AG04450 (cell line): ENCODE measurements at places on chromosomes 16 and 17.

- no peak for DNase-seq
Measured at GRCh38 chr17:29168079-29168758, 12.0 kb downstream of the MYO18A start.

DNA sequence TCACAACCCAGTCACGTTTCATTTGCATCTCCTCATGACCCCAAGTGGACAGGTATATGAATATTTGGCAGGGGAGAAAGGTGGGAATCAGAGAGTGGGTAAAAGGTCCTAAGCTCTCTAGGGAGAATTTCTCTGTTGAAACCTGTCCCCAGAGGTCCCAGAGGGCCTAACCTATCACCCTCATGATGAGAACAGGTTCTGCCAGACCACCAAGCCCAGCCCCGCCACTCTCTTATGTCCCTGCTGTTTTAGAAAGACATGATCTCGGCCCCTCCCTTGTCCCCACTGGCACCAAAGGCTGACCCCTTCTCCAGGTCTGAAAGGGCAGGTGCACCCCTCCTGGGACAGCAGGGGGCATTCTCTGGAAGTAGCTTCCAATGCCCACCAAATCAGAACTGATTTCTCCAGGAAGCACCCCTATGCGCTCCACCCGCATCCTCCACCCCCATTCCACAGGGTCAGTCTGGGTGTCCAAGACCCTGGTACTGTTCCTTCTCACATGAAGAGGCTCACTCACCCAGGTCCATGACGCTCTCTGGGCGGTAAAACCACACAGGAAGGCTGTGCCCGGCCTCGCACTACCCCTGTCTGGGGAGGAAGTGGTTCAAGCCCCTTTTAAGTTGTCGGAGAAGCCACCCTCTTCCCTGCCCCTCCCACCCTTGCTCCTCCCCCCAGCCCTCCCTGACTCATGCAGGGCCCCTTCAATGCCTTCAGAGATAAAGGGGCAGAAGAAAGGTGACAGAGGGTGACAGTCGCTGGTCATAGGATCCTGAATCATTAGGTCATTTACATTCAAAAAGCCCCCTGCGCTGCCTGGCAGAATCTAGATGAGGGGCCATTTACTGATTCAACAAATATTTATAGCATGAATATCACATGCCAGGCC lies at the start of gene CCR7:
Gene CCR7, minus strand, starts transcription at position 590 of the 886 bp plus-strand sequence. Its CDS starts 63 bp downstream, at position 527.
- no peak for DNase-seq

DNA sequence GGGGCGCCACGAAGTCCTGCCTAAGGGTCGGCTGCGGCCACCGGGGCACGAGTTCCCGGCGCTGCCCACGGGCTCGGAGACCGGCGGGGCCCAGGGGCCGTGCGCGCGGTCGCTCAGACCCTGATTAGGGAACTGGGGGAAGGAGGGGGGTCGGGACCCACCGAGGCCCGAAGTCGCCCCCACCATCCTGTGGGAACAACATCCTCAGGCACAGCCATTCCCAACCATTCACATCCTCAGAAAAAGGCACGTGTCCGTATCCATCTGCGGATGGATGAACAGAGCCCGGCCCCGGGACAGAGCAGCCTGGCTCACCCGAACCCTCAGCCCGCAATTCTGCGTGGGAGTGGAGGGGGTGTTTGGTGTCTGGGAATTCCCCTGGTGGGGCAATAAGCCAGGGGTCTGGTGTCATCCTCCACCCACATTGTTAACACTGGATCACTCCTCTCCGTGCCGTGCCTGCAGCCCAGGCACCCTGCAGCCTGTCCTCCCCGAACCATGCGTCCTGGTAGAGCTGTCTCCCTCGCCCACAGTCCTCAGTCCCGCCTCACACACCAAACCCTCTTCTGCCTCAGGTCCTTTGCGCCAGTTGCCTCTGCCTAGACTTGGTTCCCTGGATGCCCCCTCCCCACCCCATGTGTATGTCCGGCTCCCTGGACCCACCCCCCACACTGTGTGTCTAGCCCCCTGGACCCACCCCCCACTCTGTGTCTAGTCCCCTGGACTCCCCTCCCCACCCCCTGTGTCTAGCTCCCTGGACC lies 789 bp upstream of the CCDC57 start:
- DNase-seq = peak; percentile 61

DNA sequence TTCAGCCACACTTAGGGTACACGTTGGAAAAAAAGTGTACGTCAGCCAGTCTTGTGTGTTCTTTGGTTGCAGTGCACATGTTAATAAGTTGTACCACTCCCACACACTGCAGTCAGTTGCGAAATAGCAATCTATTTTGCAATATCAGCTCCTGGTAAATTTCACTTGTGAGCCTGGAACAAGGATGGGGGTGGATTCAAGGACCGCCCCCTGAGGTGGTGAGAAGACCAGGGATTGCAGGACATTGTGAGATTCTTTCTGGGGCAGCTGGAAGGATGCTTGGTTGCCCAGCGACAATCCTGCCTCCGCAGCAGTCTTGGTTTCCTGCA lies 78.6 kb upstream of the ZFHX3 start:
- DNase-seq = no peak

- no peak for DNase-seq
Measured at GRCh38 chr17:79797492-79798298, 818 bp upstream of the CBX8 start.

DNA sequence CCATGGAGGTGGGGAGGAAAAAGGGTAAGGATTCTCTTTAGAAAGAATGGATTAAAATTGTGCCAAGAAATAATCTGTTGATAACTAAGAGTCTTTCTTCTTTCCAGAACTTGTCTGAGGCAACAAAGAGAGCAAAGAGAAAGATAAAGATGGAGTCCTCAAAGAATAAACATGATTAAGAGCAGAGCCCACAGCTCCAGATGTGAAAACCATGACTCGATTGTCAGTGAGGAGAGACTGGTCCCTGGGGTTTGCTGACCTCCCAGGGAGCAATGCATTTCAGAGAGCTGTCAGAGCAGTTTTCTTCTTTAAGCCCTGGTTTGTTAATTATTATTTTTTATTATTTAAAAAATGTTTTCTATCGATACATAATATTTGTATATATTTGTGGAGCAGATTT lies 74.6 kb downstream of the TMEM100 start:
- no peak for DNase-seq
